Dermis lymphatic vessel endothelial cell (primary cell): ENCODE measurements at places on chromosomes 5 and 9. TPM values are rescaled to one million over a fixed set of nuclear protein-coding genes. Genes with fewer than 3 reads are reported as not detected.

C1QTNF2 gene
- total RNA-seq: under 0.01 and 0.11 TPM in 2 replicates

BBLN gene
- 32.7 and 35.1 TPM in 2 replicates for total RNA-seq

LIFR gene
- total RNA-seq: 46.1 and 66.9 TPM in 2 replicates

C8G gene
- 0.54 and 0.77 TPM in 2 replicates for total RNA-seq

FYB1 gene
- not detected in 2 replicates for total RNA-seq

ADAMTS16 gene
- under 0.01 TPM in 1 of 2 replicates, not detected in the other for total RNA-seq

TMEM215 gene
- not detected in 2 replicates for total RNA-seq

RPS23 gene
- 3,529 and 6,361 TPM in 2 replicates for total RNA-seq

CDKN2B gene
- 5.7 and 10.3 TPM in 2 replicates for total RNA-seq

WHRN gene
- 0.22 and 0.34 TPM in 2 replicates for total RNA-seq

PPP6C gene
- 19.8 and 20.3 TPM in 2 replicates for total RNA-seq

PCDHGC4 gene
- 0.65 and 0.95 TPM in 2 replicates for total RNA-seq

ADRA1B gene
- 0.11 TPM in 1 of 2 replicates, not detected in the other for total RNA-seq

PCDHB13 gene
- total RNA-seq: 1.1 and 1.3 TPM in 2 replicates

IL4 gene
- not detected in 2 replicates for total RNA-seq

PCDHA11 gene
- under 0.01 and 0.09 TPM in 2 replicates for total RNA-seq

TPPP gene
- total RNA-seq: 0.09 and 0.11 TPM in 2 replicates

ZNF454 gene
- 0.09 and 0.11 TPM in 2 replicates for total RNA-seq

GARIN3 gene
- total RNA-seq: not detected in 2 replicates

SLC26A2 gene
- 21.1 and 21.6 TPM in 2 replicates for total RNA-seq

CARTPT gene
- total RNA-seq: not detected in 2 replicates

ANKRD31 gene
- total RNA-seq: under 0.01 TPM in 2 replicates

TMEM252 gene
- total RNA-seq: 0.11 TPM in 1 of 2 replicates, not detected in the other

NR4A3 gene
- total RNA-seq: 0.09 and 0.76 TPM in 2 replicates

MTX3 gene
- 8.0 and 8.7 TPM in 2 replicates for total RNA-seq

SPINK7 gene
- total RNA-seq: not detected in 2 replicates

TAF11L10 gene
- not detected in 2 replicates for total RNA-seq

ZMYND19 gene
- 10.0 and 11.8 TPM in 2 replicates for total RNA-seq

ECM2 gene
- total RNA-seq: under 0.01 TPM in 1 of 2 replicates, not detected in the other

RLN1 gene
- total RNA-seq: not detected in 2 replicates

UBE2R2 gene
- total RNA-seq: 21.3 and 21.5 TPM in 2 replicates

ENTPD8 gene
- 0.17 and 0.33 TPM in 2 replicates for total RNA-seq

GRIA1 gene
- under 0.01 and 0.11 TPM in 2 replicates for total RNA-seq

SHC3 gene
- total RNA-seq: 0.17 and 0.33 TPM in 2 replicates

RASGEF1C gene
- total RNA-seq: not detected in 2 replicates

LMX1B gene
- total RNA-seq: not detected in 2 replicates

GABRA1 gene
- total RNA-seq: under 0.01 TPM in 1 of 2 replicates, not detected in the other

SLCO4C1 gene
- total RNA-seq: not detected in 2 replicates

NPR3 gene
- 0.26 and 1.5 TPM in 2 replicates for total RNA-seq

FAM120AOS gene
- total RNA-seq: 25.6 and 27.8 TPM in 2 replicates

TGFBI gene
- 1.9 and 19.0 TPM in 2 replicates for total RNA-seq

TSSK1B gene
- not detected in 2 replicates for total RNA-seq

PTPA gene
- total RNA-seq: 77.2 and 80.0 TPM in 2 replicates

CLK4 gene
- total RNA-seq: 26.1 and 33.3 TPM in 2 replicates

LRRTM2 gene
- 1.2 and 2.0 TPM in 2 replicates for total RNA-seq

DROSHA gene
- total RNA-seq: 38.7 and 42.3 TPM in 2 replicates

LPAR1 gene
- total RNA-seq: 0.09 and 0.43 TPM in 2 replicates

PCDHGB4 gene
- total RNA-seq: 6.7 and 11.3 TPM in 2 replicates

C9orf50 gene
- not detected in 2 replicates for total RNA-seq

IL13 gene
- total RNA-seq: not detected in 2 replicates

ENTREP1 gene
- total RNA-seq: 7.6 and 8.0 TPM in 2 replicates

CNTNAP3B gene
- 87.5 and 162 TPM in 2 replicates for total RNA-seq

SCGB3A2 gene
- not detected in 2 replicates for total RNA-seq

LCN15 gene
- total RNA-seq: not detected in 2 replicates

PRDM9 gene
- not detected in 2 replicates for total RNA-seq

QRFP gene
- total RNA-seq: not detected in 2 replicates
